ENCODE measurements at places on chromosomes 7 and 10.

DNA sequence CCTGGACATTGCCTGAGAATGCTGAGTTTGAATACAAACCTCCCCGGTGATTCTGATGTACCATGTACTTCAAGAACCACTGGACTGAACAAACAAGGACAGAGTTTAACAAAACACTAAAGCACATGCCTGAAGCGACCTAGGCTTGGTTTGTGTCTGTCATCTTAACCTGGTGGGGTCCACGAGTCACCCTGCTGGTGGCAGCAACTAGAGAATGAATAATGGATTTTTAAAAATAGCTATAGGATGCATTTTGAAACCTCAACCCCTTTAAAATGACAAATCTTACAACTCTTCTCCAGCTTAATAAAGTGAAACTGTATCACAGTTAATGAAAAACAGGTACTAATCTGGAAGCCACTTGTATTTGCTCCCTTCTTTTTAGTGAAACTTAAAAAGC, 25.2 kb downstream of the CDHR3 start:
- DNase-seq = no peak

GRCh38 chr10:107619139-107619538, 454.6 kb upstream of the SORCS1 start:
- no peak for DNase-seq

DNA sequence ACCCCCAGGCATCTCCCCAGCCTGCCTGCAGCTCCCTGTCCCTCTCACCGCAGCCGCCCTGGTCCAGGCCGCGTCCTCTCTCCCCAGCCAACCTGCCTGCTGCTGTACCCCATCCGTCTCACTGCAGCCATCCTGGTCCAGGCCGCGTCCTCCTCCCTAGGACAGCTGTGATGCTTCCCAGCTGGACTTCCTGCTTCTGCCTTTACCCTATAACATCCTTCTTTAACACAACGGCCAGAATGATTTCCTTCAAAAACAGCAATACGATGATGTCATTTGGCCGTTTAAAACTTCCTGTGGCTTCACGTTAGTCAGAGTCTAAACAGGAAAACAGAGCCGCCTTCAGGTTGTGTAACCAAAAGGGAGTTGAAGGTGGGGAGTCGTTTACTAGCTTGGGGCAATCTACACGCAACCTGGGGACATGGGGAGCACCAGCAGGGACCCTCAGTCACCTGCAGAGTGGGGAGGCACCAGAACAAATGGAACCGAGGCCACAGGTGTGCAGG, 32.2 kb upstream of the ZFAND2A start:
- DNase-seq = no peak

DNA sequence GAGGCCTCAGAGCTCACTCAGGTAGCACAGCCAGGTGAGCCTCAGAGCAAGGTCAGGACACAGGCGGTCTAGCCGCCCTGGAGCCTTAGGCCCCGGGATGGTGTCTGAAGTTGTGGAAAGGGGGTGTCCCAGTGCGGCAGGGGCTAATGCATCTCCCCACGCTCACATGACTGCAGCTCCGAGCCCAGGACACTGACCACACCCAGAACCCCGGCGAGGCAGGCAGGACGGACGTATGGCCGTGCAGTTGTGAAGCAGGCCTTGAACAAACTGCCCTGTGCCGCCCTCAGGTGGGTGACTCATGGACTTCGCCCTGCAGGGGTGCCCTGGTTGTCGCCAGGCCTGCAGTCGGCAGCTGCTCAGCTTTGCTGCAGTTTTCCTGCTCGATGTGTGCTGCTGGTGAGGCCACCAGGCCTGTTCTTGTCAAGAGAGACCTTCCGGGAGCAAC, 5.0 kb upstream of the PRKAR1B start:
- DNase-seq = no peak

- DNase-seq = no peak
These were observed 32.5 kb downstream of the LAMB4 start for GRCh38 chr7:108097703-108098102.

- DNase-seq = no peak
These were observed 52.5 kb upstream of the PPP2R2D start for GRCh38 chr10:131848296-131848695.

GRCh38 chr7:156703773-156704482, 63.4 kb downstream of the RNF32 start:
- no peak for DNase-seq

GRCh38 chr10:77080361-77081027, 557.1 kb downstream of the KCNMA1 start:
- DNase-seq = no peak

GRCh38 chr10:91316486-91316885, 93.7 kb upstream of the HECTD2 start:
- no peak for DNase-seq

DNA sequence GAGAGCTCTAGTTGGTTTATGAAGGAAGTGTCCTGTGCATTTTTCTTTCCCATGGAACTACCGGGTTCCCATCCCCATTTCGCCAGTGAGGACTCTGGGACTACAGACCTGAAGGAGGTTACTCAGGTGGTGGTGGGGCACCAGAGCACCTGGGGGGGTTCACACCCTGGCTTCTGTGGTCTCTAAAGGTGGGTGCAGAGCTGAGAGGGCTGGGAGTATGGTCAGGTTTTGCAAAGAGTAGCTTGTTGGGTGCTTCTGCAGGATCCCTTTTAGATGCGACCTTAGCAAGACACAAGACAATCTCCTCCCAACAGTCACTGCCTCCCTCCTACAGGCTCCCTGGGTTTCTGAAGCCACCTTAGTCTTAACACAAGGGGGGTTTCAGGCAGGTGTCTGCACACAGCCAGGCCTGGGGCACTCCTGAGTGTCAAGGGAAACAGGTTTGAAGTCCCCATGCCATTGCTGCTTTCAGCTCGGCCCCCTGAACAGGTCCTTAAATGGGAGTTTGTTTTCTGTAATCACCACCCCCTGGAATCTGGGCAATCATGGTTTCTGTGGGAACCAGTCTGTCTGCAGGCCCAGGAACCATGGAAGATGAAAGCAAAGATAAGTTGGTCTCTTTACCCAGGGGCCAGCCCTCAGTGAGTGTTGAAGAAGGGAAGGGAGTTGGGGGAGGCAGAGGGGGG, 9.9 kb upstream of the CXCL12 start:
- DNase-seq = no peak

DNA sequence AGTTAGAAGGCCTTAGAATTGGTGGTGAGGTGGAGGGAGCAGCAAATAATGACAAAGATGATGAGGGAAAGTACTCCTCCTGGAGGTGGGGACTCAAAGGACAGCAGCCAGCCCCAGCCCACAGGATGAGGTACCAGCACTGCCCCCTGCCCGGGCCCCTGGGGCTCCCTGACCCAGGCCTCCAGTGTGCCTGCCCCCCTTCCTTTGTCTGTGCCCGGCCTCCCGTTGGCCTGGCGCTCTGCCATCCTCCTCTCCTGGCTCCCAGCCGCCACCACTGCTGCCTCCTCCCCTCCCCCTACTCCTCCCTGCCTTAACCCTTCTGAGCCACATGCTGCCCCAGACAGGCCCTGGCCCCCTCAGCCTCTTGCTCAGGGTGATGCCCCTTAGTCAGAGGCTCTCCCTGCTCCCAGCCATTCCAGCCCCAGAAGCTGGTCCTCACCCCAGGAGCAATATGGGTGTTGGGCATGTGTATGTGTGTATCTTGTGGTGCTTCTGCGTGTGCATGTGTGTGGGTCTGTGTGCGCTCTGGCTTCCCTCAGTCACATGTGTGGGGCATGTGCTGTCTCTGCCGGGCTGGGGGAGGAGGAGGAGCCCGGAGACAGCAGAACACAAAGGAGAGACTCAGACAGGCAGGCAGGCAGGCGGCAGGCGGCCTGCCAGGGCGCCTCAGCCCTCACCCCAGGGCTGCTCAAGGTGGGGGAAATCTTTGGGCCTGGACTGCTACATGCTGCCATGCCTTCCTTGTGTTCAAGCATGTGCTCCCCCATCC, 2.6 kb downstream of the LDB1 start:
- DNase-seq = peak; percentile 81

DNA sequence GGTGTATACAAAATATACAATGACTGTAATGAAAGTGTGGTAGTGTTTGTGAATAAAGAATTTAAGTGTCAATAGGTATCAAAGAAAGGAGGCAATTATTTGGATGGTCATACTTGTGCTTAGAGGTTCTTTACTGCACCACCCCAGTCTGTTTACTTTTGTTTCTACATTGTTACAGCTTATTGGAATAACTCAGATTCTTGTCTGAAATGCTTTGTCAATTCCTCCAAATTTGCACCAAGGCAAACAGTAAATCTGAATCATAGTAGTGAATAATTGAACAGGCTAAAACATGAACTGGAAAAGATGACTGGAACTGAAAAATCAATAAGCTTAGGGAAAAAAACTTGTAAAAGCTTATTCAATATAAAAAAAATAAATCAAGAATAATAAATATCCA, 319.2 kb downstream of the EXOC4 start:
- DNase-seq = no peak

GRCh38 chr7:98266840-98267239, 14.6 kb upstream of the BRI3 start:
- no peak for DNase-seq

GRCh38 chr10:11439523-11440053, 171.9 kb downstream of the USP6NL start:
- DNase-seq = no peak

- peak; percentile 49 for DNase-seq
These were observed at the start of gene PTPRZ1 for GRCh38 chr7:121872831-121873288. PTPRZ1 (plus strand) TSS chr7:121873161; CDS start chr7:121873500, 339 bp downstream.

DNA sequence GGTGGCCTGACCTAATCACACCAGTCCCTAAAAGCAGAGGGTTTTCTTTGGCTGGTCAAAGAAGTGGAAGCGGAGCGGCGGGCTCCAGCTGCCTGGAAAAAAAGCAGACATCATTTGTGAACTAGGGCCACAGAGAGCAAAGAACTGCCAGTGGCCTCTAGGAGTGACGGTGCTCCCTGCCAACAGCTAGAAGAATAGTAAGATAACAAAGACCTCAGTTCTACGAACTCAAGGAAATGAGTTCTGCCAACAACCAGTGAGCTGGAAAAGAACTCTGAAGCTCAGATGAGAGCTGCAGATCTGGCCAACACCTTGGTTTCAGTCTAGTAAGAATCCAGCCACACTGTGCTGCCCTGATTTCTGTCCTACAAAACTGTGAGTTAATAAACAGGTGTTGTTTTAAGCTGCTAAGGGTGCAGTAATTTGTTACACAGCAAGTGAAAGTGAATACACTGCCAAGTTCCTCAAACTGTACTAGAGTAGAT, 178.0 kb downstream of the SRPK2 start:
- DNase-seq = no peak

DNA sequence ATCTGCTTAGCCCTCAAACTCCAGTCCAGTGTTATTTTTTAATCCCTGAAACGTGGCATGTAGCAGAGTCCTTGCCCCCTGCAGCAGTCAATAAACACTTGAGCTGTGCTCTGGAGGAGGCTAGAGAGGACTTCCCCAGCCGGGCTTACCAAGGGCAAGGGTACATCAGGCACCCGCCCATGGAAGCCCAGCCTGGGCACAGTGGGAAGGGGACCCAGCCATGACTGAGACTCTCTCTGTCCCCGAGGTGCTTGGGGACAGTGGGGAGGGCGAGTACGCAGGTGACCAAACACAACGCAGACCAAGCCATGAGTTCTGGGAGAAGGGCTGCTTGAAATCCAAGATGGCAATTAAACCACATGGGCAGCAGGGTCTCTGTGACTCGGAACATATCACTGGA, 45.2 kb downstream of the EBF3 start:
- no peak for DNase-seq

DNA sequence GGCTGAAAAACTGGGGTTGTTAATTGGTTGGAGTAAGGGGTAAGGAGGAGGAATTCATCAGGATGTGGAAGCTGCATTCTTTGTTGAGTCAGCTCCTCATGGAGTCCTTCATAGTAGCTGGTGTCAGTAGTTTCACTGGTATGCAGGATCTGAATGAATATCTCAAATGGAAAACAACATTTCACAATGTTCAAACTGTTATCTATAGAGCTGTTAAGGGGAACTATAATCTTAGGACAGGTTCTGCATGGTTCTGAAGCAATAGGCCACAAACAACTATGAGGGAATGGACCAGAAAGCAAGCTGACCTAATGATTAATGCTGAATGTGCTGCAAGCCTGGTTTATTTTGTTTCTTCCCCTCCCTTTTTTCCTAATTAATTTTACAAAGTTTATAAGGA, 225.8 kb downstream of the IPMK start:
- DNase-seq = no peak

- no peak for DNase-seq
These were observed 118.1 kb downstream of the INPP5A start for GRCh38 chr10:132655735-132656134.

DNA sequence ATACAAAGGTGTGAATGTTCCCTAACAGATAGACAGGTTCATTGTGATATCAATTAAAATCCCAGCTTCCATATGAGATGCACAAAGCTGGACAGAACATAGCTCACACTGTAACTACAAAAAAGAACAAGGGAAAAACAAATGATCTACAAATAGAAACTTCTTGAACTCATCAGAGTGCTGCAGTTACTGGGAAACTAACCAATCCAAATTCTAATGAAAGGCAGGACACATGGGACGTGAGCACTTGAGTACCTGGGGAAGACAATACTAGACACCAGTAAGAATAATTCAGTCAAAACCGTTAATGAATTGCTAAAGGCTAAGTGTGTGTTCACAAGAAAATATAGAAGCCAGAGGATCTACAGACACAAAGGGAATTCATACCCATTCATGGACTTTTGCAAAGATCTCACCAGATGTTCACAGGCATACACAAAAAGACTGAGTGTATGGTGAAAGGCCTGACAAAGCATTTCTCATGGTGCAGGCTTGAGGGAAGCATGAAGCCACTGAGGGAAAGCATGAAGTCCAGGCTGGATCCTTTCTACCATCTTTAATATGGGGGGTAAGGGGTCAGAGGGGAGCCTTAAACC, 7.8 kb upstream of the GPR22 start:
- no peak for DNase-seq

DNA sequence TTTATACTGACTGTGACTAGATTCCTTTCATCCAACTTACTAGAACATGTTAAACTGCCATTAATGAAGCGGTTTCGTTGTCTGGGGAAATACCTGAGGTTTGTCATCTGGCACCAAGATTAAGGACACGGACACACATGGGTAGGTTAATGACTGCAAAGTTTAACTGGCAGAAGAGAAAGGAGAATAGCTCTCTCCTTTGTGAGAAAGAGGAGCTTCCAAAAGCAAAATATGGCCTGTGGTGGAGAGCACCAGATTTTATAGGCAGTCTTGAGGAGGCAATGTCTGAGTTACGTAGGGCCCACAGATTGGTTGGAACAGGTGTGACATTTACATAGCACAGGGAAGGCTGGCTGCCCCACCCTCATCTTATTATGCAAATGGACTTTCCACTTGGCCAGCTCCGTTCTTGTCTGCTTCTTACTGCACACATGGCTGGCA, 1193.0 kb upstream of the CELF2 start:
- DNase-seq = no peak

DNA sequence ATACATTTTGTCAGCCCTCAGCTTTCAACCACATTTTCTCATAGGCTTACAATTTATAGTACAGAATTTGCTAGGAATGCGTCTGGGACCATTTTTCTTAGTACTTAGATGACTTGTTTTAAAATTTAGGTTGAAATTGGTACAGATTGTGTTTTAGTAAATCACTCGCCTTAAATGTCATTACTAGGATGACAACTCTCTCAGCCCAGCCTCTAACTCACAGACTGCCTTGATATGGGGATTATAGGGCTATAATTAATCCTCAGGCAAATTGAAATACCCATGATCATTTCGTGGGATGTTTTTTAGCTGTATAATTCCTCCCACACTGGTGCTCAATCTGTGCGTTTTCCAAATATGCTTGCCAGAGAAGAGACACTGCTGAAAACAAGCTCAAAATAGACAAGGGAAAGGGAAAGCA, 299.7 kb upstream of the AKR1E2 start:
- DNase-seq = no peak

Data from NCI-H1436 (cell line).